ENCODE measurements at places on chromosomes 16 and 17.
A peak's percentile ranks its signal among the peaks of the same experiment; 100 is the strongest.

DNA sequence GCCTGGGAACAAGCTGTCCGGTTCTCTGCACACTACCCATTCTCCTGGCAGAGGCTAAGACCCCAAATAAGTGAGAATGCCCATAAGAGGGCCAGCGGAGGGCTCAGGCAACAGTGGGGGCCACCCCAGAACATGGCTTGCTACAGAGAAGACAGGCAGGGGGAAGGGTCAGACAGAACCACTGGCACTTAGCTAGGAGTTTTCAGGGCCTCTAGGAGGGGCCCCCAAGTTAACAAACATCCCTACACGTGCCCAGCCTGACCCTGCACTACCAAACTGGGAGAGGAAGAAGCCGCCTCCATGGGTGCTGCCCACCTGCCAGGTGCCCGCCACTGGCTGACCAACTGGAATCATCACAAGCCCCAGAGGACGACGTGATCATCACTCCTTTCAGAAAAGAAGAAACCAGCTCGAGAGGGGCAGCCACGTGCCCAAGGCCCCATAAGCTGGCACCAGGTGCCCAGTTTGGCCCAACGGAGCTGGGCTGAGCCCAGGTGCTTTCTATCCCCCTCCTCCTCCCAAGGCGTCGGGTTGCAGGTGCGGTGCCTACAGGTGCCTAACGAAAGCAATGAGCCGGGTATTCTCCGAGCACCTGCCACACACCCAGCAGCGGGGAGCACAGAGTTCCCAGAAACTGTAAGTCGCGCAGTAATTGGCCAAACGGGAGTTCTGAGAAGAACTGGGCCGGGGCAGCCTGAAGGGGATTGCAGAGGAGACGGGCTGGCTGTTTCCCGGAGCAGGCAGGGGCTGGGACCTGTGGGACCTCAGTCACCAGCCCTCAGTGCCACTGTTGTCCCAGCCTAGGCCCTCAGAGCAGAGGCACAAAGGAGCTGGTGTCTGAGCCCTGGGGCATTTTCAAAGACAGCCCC lies 13.2 kb downstream of the RPH3AL start:
- no peak for DNase-seq

DNA sequence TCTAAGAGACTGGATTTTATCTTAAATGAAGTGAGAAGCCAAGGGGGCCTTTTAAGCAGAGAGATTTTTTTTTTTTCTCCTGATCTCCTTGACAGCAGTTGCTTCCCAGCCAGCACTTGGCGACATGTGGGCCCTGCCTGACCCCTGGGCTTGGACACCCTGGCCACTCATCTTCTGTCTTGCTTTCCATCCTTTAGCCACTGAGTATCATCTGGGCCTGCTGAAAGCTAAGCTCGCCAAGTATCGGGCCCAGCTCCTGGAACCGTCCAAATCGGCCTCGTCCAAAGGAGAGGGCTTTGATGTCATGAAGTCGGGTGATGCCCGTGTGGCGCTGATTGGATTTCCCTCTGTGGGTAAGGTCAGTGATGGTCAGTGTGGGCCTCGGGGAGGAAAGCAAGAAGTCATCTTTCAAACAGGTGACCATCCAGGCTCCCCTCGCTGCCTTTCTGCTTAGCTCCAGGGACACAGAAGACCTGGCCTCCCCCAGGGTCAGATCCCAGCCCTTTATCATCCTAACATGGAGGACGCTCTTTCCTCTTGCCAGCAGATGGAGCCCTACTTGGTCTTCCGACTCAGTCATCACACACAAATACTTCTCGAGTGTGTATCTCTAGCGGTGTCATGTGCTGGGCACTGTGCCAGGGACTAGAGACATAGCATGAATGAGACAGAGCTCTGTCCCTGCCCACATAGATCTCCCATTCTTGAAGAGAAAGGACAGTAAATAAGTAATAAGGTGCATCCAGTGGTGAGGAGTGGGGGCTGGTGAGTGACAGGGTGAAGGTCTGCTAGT lies 6.1 kb downstream of the DRG2 start:
- DNase-seq: peak; percentile 34

DNA sequence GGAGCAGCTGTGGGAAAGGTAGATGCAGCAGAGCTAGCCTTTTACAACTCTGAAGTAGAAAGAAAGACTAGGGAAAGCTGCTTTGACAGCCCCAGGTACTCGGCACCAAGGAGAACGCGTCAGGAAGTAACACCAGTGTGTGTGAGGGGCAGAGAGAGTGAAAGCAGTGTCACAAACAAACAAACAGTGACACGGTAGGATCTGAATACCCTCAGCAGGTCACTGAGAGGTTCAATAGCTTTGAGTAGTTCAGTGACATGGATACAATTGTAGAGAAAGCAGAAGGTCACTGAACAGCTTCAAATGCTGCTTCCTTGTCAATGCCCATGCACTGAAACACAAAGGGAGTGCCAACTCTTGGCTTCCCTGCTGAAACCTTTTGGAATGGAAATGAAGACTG lies 150.3 kb upstream of the C17orf78 start:
- no peak for DNase-seq

DNA sequence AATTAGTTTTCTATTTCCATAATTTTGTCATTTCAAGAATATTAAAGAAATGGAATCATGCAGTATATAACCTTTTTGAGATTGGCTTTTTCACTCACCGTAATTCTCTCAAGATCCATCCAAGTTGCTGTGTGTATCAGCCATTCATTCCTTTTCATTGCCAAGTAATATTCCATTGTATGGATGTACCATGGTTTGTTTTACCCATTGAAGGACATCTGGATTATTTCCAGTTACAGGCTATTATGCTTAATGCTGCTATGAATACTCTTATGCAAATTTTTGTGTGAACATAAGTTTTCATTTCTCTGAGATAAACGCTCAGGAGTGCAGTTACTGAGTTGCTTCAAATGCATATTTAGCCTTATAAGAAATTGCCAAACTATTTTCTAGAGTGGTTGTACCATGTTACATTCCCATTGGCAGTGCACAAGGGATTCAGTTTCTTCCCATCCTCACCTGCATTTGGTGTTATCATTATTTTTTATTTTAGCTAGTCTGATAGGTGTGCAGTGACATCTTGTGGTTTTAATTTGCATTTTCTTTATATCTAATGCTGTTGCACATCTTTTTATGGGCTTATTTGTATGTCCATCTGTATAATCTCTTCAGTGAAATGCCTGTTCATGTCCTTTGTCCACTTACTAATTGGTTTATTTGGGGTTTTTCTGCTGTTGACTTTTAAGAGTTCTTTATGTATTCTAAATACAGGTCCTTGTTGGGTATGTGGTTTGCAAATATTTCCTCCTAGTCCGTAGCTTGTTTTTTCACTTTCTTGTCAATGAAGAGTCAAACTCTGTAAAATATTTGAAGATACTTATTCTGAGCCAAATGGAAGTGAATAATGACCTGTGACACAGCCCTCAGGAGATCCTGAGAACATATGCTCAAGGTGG lies 32.7 kb downstream of the BMERB1 start:
- DNase-seq: peak; percentile 24

GRCh38 chr17:30292286-30292858 lies 628 bp upstream of the BLMH start:
- DNase-seq: no peak

DNA sequence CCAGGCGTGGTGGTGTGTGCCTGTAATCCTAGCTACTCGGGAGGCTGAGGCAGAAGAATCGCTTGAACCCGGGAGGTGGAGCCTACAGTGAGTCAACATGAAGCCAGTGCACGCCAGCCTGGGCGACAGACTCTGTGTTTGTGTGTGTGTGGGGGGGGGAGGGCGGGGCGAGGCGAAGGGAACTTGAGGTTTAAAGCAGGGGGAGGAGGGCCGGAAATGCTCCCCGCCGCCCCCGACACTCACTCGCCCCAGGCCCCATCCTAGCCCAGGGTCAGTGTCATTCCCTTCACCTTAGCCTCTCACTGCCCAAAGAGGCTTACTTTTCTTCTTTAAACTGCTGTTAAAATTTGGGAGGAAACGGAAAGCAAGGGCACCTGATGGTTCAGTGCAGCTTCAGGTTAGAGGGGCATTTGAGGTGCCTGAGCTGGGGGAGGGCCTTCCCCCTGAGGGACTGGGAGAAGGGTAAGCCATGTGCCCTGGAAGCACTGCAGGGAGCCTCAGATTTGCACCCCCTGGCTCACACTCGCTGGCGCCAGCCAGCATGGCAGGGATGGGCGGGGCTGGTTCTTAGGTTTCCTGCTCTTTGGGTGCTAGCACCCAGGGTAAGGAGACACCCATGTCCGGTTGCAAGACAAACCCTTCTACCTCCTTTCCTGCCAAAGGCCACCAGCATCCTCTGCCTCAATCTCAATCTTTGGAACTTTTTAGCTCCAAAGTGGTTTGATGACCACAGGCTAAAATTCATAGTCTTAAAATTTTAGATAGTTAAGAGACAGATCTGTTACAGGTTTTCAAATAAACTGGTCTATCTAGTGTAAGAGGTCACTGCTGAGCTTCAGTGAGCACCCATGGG lies 2.2 kb upstream of the LIMD2 start:
- no peak for DNase-seq

- DNase-seq: no peak
These were observed 42.0 kb downstream of the CMIP start for GRCh38 chr16:81486540-81487061.

- DNase-seq: no peak
These were observed 74.9 kb downstream of the VAT1L start for GRCh38 chr16:77863250-77863649.

- DNase-seq: peak; percentile 15
These were observed 1.2 kb downstream of the MAF start for GRCh38 chr16:79599256-79599836.

GRCh38 chr16:87141402-87141801 lies 175.8 kb downstream of the C16orf95 start:
- DNase-seq: no peak

Data from RPMI7951 (cell line).